Substantia nigra (tissue), 51 donors: ENCODE measurements at places on chromosomes 4 and X.
A peak's percentile ranks its signal among the peaks of the same experiment; 100 is the strongest.

- peak; percentile 77 for DNase-seq
These were observed at the start of gene TIGD2 for GRCh38 chr4:89110986-89111832. TSS of gene TIGD2 (plus strand) at chr4:89111533. CDS start at chr4:89112975, 1,442 bp downstream.

- DNase-seq: peak; percentile 57
These were observed at the start of gene MPP1 for GRCh38 chrX:154804957-154805695. TSS of gene MPP1 (minus strand) at chrX:154805485. CDS start at chrX:154805373, 112 bp downstream.

- no peak for DNase-seq
These were observed 43.8 kb upstream of the WDR1 start for GRCh38 chr4:10160281-10160856.

- DNase-seq: no peak
These were observed 50.9 kb downstream of the IDS start for GRCh38 chrX:149453906-149454822.

- DNase-seq: no peak
These were observed 19.9 kb upstream of the SRPX start for GRCh38 chrX:38240541-38240940.

DNA sequence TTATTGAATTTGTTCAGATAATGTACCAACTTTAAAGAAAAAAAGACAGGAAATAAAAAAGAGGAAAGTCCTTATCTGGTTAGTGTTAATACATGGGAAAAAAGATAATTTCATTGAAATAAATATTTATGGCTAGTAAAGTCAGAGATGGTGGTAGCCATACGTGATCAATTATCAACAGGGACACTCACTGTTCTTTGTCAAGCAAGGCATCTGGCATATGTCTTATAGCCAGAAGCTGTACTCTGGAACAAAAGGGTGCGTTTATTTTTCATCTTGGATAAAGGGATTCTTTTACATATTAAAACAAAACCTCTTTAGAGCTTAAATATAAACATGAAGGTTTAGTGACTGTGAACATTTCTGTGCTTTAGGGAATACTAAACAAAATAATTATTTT lies 26.7 kb downstream of the HDX start:
- DNase-seq: no peak
